ENCODE measurements at places on chromosomes 4 and X. TPM values are rescaled to one million over a fixed set of nuclear protein-coding genes. Genes with fewer than 3 reads are reported as not detected.

ATP2B3 gene
- total RNA-seq, result not detected

ZNF141 gene
- 12.1 TPM for total RNA-seq

SLC16A2 gene
- 7.3 TPM for total RNA-seq

BMPR1B gene
- total RNA-seq, result 0.56 TPM

GNL3L gene
- total RNA-seq, result 19.7 TPM

CLTRN gene
- total RNA-seq, result under 0.01 TPM

BEX1 gene
- total RNA-seq, result 24.7 TPM

PAGE1 gene
- total RNA-seq, result not detected

NDST3 gene
- total RNA-seq, result not detected

SSX4B gene
- not detected for total RNA-seq

ARHGEF38 gene
- total RNA-seq, result under 0.01 TPM

COX7B2 gene
- not detected for total RNA-seq

VMA21 gene
- 53.3 TPM for total RNA-seq

ANAPC10 gene
- 38.3 TPM for total RNA-seq

GAGE12F gene
- total RNA-seq, result not detected

PGRMC2 gene
- 28.2 TPM for total RNA-seq

C4orf50 gene
- under 0.01 TPM for total RNA-seq

PHEX gene
- total RNA-seq, result under 0.01 TPM

ANKRD17 gene
- 54.4 TPM for total RNA-seq

PSAPL1 gene
- not detected for total RNA-seq

MRPL1 gene
- 32.4 TPM for total RNA-seq

FHDC1 gene
- under 0.01 TPM for total RNA-seq

XK gene
- total RNA-seq, result under 0.01 TPM

EGF gene
- total RNA-seq, result 0.19 TPM

CCDC120 gene
- 0.19 TPM for total RNA-seq

GYPE gene
- 0.56 TPM for total RNA-seq

SYNPO2 gene
- total RNA-seq, result 13.6 TPM

CXXC4 gene
- under 0.01 TPM for total RNA-seq

CXCL1 gene
- 80.9 TPM for total RNA-seq

ESX1 gene
- total RNA-seq, result not detected

TREX2 gene
- total RNA-seq, result 4.4 TPM

NIPAL1 gene
- 2.9 TPM for total RNA-seq

SLC38A5 gene
- total RNA-seq, result 59.6 TPM

NAA10 gene
- total RNA-seq, result 47.6 TPM

NXF3 gene
- under 0.01 TPM for total RNA-seq

MAGEC1 gene
- total RNA-seq, result not detected

COL25A1 gene
- total RNA-seq, result 0.19 TPM

RAB33B gene
- 22.0 TPM for total RNA-seq

GC gene
- total RNA-seq, result not detected

SCFD2 gene
- 35.8 TPM for total RNA-seq

PRRG1 gene
- total RNA-seq, result 15.5 TPM

F8A2 gene
- total RNA-seq, result not detected

Measured in regular cardiac myocyte (primary cell).